ENCODE measurements at places on chromosomes 2 and 18.

DNA sequence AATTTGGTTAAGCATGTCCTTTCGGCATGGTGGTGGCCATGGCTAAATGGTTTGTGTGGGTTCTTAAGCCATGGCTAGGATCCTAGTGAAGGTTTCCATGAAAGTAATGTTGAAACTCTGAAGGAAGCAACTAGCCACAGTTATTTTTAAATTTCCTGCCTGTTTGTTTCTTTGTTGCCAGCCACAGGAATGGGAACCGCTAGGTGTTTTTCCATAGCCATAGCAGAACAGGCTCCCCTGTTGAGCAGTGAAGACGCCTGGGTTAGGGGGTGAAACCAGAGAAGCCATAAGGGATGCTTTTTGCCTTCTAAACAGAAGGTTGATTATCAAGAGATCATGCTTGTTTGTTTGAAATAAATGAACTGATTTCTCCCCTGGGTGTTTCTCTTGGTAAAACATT, 60.1 kb upstream of the CHMP1B start:
- DNase-seq: peak; percentile 50

DNA sequence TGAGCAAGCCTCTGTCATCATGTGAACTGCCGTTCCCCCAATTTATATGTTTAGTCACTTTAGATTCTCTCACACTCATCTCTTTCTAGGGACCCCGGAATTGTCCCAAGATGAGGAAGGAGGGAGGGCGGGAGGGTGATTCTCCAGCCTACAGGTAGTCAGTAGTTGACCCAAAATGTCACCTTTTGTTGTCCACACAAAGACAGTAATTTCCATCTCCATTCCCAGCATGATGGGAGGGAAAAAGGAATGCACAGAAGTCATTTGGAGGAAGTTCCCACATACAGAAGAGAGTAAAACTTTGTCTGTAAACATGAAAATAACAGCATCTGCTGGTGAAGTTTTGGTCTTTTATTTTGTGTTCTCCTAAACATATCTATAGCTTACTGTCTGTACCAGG, 222.9 kb downstream of the KLHL29 start:
- no peak for DNase-seq

DNA sequence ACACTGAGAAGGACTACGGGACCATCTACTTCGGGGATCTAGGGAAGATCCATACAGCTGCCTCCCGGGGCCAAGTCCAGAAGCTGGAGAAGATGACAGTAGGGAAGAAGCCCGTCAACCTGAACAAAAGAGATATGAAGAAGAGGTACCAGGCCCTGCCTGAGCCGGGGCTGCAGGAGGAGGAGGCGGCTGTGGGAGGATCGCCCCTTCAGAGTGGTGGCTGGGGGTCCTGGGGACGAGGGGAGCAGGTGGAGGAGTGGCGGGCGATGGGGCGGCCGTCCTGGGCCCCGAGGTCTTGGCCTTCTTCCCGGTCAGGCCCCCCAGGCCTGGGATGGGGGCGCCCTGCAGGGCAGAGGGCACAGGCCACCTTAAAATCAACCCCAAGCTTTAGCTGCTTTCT, 524 bp downstream of the ANKRD30B start:
- no peak for DNase-seq

- DNase-seq: peak; percentile 55
These were observed 500 bp downstream of the LIMS1 start for GRCh38 chr2:108534584-108535356.

DNA sequence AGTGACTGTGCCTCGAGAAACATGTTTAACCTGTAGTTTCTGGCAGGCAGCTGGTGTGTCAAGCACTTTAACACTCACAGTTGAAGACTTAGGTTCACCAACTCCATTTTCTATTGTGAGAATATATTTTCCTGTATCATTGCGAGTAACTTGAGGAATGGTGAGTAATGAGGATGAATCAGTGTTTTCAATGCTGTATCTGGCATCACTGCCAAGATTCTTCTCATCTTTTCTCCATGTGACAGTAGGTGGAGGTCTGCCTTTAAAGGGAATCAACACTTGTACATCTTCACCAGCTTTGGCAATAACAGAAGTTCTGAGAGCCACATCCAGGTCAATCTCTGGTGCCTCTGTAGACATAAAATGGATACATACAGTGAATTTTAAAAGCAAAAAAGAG, 72.8 kb downstream of the PLEKHA3 start:
- peak; percentile 87 for DNase-seq

GRCh38 chr2:199303728-199304177, 154.0 kb downstream of the SATB2 start:
- DNase-seq: peak; percentile 67

GRCh38 chr18:49031511-49032188, 80.9 kb upstream of the SMAD7 start:
- DNase-seq: no peak

DNA sequence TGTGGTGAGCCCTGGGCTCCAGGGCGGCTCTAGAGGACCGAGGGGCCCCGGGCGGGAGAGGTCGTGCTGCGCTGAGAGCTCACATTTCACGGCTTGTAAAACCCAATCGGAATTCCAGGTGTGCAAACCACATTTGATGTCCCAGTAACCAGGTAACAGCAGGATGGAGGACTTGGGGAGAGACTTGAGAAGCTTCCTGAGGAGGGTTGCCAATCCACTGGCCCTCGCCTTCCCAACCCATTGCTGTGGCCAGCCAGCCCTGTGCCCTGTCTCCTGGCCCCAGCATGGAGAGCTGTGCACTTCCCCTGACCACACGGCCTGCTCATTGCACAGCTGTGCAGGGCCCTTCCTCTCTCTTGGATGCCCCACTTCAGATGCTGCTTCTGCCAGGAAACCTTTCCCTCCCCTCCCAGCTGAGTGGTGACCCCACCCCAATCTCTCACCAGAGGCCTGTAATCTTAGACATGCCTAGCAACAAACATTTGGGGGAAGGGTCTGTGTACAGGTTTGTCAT, 39.6 kb downstream of the ASB1 start:
- no peak for DNase-seq

DNA sequence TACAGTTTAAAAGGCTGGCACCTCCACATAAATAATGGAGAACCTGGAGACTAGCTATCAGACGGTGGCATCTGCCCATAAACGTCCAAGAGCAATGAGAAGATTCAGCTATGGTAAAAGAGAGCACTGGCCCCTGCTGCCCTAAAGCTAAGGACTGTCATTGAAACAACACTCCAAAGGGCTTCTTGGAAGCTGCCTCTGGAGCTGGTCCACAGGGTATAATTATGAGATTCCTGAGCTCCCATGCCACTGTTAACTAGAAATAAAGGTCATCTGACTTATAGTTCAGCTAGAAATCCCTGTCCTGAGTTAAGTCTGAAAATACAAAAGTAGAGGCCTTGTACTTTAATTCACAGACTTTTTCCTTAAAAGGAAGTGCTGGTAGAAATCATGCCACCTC, 39.9 kb upstream of the RBMS1 start:
- DNase-seq: no peak

DNA sequence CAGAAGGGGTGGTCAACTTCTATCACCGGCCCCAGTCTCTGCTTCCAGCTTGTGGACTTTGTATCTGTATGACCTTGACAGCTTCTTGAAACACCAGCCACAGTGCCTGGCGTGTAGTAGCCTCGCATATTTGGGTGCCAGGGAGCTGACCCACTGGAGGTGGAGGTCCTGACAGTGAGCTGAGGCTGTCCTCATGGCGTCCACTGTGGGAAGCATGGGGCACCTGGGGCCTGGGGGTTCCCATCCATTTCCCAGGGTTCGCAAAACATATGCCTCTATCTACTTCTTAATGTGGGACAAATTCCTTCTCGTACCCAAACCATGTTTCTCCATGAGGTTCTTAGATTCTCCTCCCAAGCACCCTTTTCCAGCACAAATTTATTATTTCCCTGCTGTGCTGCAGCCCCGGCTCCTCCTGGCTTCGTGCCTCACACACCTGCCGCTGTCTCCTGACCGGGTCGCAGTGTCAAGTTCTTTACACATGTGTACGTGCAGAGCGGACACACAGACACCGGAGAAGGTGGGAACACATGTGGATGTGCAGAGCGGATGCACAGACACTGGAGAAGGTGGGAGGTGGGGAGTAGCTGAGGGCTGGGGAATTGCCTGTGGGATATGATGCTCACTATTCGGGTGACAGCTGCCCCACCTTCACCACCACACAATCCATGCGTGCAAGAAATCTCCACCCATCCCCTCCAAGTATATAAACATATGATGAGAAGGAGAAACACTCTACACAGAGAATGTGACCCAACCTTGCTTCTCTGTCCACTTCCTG, 23.4 kb downstream of the TMEM18 start:
- no peak for DNase-seq

GRCh38 chr2:225002656-225003045, 39.6 kb downstream of the DOCK10 start:
- no peak for DNase-seq

DNA sequence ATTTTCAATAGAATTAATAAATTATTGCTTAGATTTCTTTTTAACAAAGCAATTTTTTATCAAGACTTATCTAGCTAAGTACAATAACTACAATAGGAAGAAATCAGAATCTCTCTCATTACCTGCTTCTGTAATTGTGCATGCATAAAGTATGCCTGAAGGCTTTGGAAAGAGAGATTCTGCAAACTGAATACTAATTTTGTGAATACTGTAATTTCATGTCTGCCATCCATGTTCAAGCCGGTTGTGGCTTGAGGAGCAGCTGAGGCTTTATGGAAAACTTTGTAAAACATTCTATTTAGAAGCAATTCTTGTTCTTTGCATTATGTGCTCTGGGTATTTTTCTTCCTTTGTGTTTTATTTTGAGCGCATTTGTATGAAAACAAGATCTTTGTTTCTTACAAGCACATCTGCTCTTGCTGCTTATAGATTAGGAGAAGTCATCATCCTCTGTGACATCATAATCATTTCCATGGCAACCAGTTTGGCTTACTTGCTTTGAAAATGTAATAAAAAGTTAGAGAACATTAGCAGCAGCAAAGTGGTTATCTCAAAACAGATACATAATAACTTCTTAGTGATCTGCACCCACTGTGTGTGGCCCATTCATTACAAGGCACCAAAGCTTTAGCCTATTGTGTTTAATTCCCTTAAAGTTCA, 16.0 kb upstream of the IKZF2 start:
- no peak for DNase-seq

DNA sequence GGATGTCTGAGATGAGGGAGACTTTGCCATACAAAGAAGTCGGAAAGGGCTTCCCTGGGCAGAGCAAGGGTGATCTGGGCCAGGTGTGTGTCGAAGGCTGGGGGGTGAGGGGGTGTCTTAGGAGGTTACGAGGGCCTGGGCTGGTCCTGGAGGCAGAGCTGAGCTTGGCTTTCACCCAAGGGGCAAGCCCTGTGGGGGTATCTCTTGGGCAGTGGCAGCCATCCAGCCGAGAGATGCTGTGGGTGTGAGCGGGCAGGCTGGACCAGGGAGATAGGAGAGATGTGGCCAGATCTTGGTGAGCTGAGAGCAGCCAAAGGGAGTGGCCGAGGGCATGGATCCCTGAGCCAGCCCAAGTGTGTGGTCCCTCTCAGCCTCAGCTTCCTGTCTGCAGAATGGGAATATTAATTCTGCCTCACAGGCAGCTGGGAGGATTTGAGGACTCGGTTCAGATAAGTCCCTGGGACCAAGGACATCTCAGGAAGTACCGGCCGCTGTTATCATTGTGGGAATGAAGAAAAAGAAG, 33.0 kb downstream of the MAL start:
- DNase-seq: no peak

DNA sequence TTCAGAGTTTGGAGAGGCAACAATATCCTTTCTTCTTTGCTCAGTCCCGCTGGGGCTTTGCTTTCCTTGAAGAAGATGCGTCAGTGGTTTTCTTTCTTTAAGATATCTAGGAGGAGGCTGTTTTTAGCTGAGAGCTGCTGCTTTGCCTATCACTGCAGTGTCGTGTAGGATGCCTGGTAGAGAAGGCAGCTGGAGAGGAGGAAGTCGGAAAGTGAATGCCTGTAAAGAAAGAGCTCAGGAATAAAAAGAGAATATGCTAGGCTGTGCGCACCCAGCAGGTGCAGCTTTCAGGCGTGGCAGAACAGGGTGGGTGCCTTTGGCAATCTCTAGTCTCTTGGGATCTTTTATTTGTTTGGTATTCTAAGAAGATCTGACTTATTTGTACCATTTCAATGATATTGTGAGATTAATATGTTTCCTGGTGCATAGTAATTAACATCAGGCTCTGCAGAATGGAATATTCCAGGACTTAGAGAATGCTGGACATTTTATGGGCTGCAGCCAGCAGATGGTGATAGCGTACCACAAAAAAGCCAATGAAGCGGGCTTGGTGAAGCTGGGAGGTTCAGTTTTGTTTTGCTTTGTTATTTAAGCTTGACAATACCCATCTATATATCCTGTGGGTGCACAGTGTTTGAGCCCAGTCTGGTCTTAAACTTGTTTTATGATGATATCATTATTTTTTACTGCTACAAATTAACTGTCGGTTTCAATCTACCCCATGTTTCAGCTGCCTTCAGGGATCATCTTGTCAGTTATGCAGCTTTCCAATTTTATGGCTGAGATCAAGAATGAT, 34.9 kb downstream of the CAVIN2 start:
- DNase-seq: peak; percentile 85

GRCh38 chr2:23381084-23381483, 3.9 kb upstream of the KLHL29 start:
- peak; percentile 71 for DNase-seq

DNA sequence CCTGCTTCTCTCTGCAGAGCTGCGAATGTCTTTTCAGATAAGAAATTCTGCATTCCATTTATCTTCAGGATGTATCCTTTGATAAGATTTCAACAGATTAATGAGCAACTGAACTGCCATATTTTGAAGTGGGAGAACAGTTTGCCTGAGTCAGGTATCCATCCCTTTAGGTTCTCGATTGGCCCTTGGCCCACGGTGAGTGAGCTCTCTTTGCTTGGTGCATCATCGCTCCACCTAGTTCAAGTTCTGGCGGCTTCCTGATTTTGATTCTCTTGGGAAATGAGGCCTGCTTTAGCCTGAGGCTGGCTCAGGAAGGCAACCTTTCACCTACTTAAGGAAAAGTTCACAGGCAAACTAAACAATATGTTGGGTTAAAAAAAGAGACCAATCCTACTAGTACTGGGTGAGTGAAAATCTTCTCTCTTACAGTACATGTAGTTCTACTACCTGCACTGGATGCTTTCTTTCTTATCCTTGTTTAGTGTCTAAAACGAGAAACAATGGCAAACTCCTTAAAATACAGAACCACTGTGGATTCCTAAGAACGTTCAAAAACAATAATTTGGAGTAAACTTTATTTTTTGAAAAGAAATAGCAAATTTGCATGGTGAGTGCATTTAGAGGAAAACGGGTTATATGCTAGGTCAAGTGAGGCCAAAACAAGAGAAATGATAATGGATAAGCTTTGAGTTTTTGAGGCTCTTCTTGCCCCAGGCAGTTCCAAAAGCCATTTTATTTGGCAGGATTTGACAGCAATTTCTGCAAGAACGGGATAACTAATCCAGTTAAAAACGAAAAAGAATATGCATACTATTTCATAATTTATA, 837 bp upstream of the ACSL3 start:
- peak; percentile 76 for DNase-seq

DNA sequence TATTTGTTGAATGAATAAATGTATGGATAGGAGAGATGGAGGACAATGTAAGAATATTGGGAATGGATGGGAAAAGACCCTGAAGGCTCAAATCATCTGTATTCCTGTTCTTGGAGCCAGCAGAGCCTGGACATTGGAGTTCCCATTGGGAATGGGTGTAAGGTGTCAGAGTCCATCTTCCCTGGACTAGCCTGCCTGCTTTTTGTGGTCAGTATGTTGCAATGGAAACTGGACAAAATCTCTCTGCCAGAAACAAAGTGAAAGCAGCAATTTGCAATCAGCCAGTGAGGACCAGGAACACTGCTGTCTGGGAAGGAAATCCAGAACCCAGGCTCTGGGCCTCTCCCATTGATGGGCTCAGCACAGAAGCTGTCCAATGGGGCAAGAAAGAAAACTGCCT, 83.5 kb upstream of the SKOR2 start:
- no peak for DNase-seq

- no peak for DNase-seq
These were observed 16.1 kb downstream of the MLPH start for GRCh38 chr2:237503201-237503600.
